ENCODE measurements at places on chromosomes 4 and X.

GRCh38 chr4:105965183-105965800 is 70.0 kb downstream of the NPNT start:
- DNase-seq, result no peak

- DNase-seq, result no peak
Measured at GRCh38 chr4:158767451-158767850, 1.4 kb upstream of the FNIP2 start.

DNA sequence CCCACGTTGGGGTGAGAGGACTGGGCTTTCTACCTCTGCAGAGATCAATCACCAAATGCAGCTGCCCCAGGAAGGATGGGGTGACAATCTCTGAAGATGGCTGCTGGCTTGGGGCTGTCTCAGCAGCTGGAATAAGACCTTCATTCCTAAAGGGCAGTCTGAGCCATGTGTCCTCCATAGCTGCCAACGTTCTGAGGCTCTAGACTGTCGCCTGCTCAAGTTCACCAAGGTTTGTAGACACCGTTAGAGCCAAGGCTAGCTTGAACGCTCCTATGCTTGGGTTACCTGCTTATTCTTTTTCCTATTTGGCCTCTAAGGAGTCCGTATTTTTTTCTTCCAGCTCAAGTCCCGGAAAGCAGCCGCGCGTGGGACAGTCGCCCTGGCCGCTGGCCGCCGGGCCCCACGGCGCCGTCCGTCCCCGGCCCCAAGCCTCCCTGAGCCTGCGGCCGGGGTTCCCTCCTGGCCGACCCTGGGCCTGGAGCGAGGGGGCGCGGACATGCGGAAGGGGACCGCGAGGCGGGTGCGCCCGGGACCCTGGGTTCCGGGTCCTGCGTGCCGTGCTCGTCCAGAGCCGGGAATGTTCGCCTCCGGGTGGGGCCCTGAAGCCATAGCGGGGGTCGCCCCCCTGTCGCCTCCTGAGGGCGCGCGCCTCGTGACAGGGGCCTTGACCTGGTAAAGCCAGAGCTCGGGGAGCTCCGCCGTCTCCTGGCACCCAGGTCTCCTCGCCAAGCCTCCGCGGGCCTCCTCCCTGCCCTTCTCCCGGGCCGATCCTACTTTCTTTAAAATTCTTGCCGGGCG is 23.3 kb downstream of the MRFAP1 start:
- no peak for DNase-seq

DNA sequence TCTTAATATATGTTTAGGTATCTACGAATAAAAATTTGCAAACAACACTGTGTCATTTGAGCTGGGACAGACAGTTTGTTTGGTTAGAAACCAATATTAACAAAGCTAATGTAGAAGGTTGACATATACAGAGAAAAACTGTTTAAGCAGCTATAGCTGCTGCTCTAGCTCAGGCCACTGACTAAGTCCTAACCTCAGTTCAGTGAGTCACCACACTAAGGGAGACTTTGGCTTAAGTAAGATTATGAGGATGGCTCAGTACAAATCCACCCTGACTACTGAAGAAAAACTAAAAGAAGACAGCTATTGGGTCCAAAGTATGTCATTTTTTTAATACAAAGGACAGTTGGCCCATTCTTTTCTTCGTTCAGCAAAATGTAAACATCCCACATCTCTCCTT is 717.3 kb upstream of the ACTRT1 start:
- DNase-seq, result no peak

DNA sequence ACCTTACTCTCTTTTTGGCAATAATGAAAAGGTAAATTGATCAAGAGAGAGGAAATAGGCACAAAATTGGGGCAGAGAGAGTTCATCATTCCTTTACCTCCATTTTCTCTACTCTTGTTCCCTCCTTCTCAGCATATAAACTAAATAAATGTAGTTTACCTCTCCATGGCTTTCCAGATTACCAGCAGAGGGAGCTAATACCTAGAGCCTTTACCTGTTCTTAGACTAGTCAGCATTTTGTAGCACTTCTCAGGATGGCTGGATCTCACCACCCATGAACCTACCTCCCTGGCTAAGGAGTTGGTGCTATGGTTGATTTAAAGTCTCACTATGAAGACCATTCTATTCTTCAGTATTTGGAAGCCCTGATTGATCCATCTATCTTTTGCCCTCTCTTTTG is 15.7 kb downstream of the OFD1 start:
- DNase-seq, result no peak

DNA sequence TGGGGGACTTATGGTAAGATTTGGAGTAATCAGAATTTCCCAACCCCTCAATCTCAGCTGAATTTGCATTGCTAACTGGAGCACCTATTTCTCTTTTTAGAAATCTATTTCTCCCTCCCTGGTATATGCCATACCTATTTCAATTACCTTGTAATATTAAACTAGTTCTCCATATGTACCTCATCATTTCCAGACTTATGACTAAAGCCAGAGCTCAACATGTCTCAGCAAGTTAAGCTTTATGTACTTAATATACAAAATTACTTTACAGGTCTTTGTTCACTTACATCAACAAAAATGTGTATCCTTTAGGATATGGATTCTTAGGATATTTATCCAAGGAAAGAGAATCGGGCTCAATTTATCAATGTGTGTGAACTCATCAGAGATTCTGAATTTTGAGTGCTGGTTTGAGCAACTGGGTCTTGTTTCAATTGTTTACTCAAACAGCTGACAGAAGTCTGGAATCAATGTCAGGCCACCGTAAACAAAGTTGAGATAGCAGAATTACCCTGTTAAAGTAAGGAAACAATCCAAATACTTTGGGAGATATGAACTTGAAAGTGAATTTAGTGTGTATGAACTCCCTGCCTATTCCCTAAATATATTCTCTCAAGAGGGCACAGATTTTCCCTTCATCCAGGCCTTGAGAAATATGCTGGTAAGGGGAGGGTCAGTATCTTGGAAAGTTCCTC is 199.6 kb downstream of the VEGFC start:
- no peak for DNase-seq

- DNase-seq, result no peak
Measured at GRCh38 chrX:107673431-107673830, 45.1 kb downstream of the PRPS1 start.

DNA sequence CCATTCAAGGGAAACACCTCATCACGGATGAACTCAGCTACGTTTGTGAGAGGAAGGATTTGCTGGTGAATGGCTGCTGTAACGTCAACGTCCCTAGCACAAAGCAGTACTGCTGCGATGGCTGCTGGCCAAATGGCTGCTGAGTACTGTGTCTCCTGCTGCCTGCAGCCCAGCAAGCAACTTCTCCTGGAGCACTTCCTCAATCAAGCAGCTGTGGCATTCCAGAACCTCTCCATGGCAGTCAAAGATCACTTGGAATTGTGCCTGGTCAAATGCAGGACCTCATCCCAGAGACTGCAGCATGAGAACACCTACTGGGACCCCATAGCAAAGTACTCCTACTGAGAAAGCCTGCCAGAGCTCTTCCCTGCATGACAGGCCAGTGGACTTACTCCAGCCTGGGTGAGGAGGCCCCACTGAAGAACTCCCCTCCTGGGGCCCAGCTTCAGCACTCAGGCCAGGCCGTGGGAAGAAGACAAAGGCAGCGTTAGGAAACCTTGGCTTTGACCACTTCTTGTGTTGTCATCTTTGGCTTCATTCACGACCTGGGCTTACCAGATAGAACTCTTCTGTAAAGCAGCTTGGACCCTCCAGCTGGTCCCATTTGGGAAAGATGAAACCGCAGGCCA is 244.3 kb downstream of the RBMX2 start:
- DNase-seq, result no peak

DNA sequence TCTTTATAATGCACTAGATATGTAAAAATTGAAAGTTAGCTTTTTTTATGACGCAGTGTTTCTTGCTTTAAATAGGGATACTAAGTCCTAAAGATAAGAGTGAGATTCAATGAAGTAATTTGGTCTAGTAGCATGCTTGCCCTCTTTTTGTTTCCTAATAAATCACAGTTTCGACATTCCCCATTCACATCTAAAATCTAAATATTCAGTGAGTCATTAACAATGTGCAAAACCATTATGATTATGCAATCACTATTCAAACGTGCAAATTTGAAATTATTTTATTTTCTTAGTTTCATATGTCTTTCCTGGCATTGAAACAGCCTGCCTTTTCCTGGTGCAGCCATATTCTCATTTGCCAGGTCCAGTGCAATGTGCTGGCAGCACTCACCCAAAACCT is 1350.5 kb upstream of the PABPC4L start:
- DNase-seq, result no peak

- no peak for DNase-seq
Measured at GRCh38 chr4:89715631-89716030, 121.3 kb downstream of the SNCA start.

DNA sequence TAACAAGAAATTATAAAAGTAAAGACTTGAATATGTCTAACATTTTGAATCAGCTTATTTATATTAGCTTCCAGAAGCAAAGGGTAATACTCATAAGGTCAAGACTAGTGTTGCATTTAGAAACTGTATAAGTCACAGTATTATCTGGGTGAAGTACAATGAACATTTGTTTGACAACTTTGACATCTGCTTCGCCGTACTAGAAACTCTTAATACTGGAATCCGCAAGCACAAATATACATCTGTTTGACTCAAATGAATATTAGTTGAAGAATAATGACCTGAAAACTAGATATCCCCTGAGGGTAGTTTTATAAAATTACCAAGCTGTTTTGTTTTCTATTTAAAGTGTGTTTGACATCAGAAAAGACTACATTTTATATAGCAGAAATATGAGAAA is 135.4 kb upstream of the ATOH1 start:
- DNase-seq, result no peak

DNA sequence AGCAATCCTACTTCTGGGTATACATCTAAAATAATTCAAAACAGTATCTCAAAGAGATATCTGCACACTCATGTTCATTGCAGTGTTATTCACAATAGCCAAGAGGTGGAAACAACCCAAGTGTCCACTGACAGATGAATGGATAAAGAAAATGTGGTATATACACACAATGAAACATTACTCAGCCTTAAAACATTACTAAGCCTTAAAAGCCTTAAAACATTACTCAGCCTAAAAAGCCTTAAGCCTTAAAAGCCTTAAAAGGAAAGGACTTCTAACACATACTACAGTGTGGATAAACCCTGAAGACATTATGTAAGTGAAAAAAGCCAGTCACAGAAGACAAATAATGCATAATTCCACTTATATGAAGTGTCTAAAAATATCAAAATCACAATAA is 40.3 kb upstream of the TFDP3 start:
- DNase-seq, result no peak

GRCh38 chr4:137347371-137347770 is 184.9 kb downstream of the PCDH18 start:
- DNase-seq, result no peak

DNA sequence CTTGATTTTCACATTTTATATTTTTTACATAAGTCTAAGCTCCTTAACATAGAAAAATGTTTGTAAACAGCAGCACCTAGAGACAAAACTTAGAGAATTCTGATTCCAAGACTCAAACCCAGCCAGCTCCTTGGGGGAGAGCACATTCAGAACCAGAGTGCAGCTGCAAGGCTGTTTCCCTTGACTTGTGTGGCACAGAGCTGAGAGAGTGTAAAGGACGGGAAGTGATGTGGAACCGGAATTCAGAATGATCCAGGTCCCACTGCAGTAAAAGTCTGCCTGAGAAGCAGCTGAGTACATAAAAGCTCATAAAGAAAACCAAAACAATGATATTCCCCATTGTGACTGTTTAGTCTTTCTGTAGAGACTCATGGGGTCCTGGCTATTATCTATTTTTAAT is 713.8 kb downstream of the RAB28 start:
- no peak for DNase-seq

All from stimulated activated CD4-positive, alpha-beta T cell treated with anti-CD3 and anti-CD28 coated beads, Interleukin-4, amount 100 ng/mL, for 1 hour (primary cell).